Left ventricle myocardium inferior (tissue), 1 donor: ENCODE measurements at places on chromosomes 6 and 20.

DNA sequence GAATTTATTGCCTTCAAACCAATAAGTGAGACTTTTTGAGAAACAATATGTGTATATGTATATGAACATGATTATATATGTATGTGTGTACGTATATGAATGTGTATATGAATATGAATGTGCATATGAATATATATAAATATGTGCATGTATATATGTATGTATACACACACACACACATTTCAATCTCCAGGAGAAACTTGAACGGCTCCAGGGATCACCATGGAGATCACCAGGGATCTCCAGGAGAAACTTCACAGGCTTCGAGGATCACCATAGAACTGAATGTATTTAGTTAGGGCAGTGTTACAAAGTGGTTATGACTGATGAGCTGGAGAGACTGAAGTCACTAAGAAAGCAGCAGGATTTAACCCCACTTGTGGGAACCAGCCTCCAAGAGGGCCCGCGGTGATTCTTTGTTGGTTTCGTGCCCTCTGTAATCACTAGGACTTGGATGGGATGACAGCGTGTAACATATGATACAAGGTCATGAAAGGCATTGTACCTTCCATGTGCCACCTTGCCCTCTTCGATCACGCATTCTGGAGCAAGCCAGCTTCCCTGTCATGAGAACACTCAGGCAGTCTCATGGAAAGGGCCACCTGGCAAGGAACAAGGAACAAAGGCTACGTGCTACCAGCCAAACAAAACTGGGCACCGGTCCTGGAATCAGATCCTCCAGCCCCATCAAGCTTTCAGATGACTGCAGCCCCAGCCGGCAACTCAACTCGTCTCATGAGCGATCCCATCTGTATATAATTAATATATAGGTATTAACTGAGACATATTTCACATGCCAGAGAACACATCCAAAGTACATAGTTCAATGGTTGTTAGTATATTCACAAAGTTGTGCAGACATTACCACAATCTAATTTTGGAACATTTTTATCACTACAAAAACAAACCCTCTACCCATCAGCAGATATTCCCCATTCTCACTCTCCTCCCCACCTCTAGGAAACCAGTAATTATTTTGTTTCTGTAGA is 8.6 kb downstream of the FAM50B start:
- no peak overlapping the region for H3K4me3 ChIP-seq
- no peak for DNase-seq
- no peaks in the 10 kb centered on the region for H3K4me1 ChIP-seq
- no peaks in the 10 kb centered on the region for H3K27me3 ChIP-seq

DNA sequence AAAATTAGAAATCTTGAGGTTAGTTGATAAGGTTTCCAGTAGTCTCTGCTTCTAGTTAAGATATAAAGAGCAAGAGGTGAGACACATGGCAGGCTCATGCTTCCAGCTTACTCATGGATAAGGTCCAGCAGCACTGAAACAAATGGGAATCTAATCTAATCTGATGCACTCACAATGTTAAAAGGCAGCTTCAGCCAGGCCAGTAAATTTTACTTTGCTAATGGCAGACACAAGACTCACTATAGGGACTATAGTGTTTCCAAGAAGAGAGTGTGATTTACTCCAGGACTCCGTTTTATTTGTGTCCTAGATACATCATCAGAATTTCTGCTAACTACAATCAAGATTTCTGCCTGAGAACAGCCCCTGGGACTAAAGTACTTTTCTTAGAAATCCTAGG is 324.8 kb downstream of the SMOC2 start:
- H3K4me3 ChIP-seq = no peak overlapping the region
- no peaks in the 10 kb centered on the region for H3K36me3 ChIP-seq
- no peak overlapping the region for H3K27ac ChIP-seq

DNA sequence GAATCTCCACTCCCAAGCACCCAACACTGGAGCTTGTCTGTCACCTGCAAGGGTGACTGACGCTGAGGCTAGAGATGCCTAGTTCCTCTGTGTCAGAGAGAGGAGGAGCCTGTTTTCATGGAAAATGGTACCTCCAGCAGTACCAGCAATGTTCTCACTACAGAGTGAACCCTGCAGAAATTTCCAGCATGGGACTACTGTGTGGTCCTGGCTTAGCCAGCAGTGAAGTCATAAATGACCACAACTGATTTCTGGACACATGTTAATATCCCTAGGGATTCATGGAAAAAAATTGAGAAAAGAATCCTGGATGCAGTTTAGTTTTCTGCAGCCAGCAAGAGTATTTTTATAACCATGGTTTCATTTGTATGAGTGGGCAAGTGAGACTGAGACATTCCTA is 468.1 kb downstream of the CD83 start:
- no peaks in the 10 kb centered on the region for H3K36me3 ChIP-seq
- no peak for DNase-seq
- no peak overlapping the region for H3K4me3 ChIP-seq
- H3K27ac ChIP-seq = no peak overlapping the region
- no peaks in the 10 kb centered on the region for H3K27me3 ChIP-seq

- no peaks in the 10 kb centered on the region for H3K36me3 ChIP-seq
- H3K27ac ChIP-seq = no peak overlapping the region
- no peak overlapping the region for H3K4me3 ChIP-seq
- DNase-seq = no peak
These were observed 13.7 kb upstream of the CST8 start for GRCh38 chr20:23477223-23477622.

DNA sequence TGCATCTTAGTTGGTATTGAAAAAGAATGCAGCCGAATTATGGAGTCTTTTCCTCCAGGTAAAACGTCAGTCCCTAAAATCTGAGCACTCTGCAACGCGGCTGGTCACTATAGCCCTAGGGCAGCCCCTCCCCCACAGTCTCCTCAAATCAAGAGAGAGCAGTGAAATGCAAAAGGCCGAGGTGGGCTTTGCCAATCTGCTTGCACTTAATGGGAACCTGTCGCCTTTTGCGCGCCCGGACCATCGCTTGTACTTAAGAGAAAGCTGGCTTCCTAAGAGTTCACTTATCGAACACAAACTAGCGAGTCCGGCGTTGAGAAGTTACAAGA is 447 bp downstream of the MCM3 start:
- peak overlapping the region; percentile 77 for H3K27ac ChIP-seq
- peaks cover 22% of the 10 kb centered on the region for H3K4me1 ChIP-seq
- no peaks in the 10 kb centered on the region for H3K27me3 ChIP-seq
- DNase-seq = peak; percentile 29
- peak overlapping the region; percentile 92 for H3K4me3 ChIP-seq
- peaks cover 38% of the 10 kb centered on the region for H3K36me3 ChIP-seq

- no peak for DNase-seq
- no peak overlapping the region for H3K4me3 ChIP-seq
- peaks cover 63% of the 10 kb centered on the region for H3K27me3 ChIP-seq
- no peaks in the 10 kb centered on the region for H3K4me1 ChIP-seq
- H3K36me3 ChIP-seq = no peaks in the 10 kb centered on the region
- H3K27ac ChIP-seq = no peak overlapping the region
These were observed 138.9 kb upstream of the RALGAPA2 start for GRCh38 chr20:20851385-20851784.

DNA sequence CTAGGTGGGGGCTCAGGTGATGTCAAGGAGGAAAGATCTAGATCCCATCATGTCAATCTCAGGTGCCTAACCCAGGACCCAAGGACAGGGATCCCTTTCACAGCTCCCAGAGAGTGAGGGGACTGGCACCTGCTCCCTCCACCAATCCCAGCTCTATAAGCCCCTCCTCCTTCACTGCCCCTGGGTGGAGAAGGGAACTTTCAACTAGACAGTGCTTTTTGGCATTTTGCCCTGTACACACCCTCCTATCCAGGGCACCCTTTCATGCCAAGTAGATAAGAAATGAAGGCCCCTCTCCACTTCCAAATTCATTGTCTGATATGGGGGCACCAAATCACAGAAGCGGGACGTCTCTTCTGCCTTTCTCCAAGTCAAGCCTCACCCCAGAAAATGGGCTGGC is 61.6 kb downstream of the MDGA1 start:
- no peaks in the 10 kb centered on the region for H3K27me3 ChIP-seq
- no peaks in the 10 kb centered on the region for H3K36me3 ChIP-seq
- DNase-seq = no peak
- no peaks in the 10 kb centered on the region for H3K4me1 ChIP-seq
- no peak overlapping the region for H3K4me3 ChIP-seq

DNA sequence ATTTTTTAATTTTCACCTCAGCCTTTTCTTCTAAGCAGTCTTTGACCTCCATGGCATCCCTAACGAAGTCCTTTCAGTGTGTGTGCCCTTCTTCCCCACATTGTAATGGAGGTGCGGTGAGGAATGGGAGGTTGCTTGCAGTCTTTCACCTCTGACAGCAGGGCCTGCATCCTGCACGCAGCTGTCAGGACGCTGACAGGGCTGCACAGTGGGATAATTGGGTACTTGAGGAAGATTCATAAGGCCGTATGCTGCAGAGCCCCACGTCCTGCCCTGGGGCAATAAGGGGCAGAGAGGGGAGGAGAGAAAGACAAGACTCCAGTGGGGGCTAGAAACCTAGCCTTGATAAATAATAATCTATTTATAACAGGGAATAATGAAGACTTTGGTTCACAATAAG is 184.7 kb downstream of the SAMD5 start:
- H3K4me3 ChIP-seq = no peak overlapping the region
- DNase-seq = no peak
- H3K27me3 ChIP-seq = no peaks in the 10 kb centered on the region
- H3K4me1 ChIP-seq = no peaks in the 10 kb centered on the region
- H3K27ac ChIP-seq = no peak overlapping the region
- no peaks in the 10 kb centered on the region for H3K36me3 ChIP-seq

GRCh38 chr6:146028851-146029572 is at the start of gene GRM1:
TSS of gene GRM1 (plus strand) at chr6:146029062. CDS start at chr6:146029518, 456 bp downstream.
- peaks cover 5% of the 10 kb centered on the region for H3K4me1 ChIP-seq
- H3K27ac ChIP-seq = no peak within 1 kb of the TSS
- no peak for DNase-seq
- H3K27me3 ChIP-seq = peaks cover 78% of the 10 kb centered on the region

GRCh38 chr6:76866091-76866915 is 597.0 kb downstream of the HTR1B start:
- H3K4me3 ChIP-seq = no peak overlapping the region
- no peak for DNase-seq
- H3K27ac ChIP-seq = no peak overlapping the region

GRCh38 chr6:79708095-79708791 is 77.1 kb downstream of the SH3BGRL2 start:
- no peak overlapping the region for H3K4me3 ChIP-seq
- H3K27me3 ChIP-seq = no peaks in the 10 kb centered on the region
- DNase-seq = no peak
- H3K27ac ChIP-seq = no peak overlapping the region
- no peaks in the 10 kb centered on the region for H3K36me3 ChIP-seq

DNA sequence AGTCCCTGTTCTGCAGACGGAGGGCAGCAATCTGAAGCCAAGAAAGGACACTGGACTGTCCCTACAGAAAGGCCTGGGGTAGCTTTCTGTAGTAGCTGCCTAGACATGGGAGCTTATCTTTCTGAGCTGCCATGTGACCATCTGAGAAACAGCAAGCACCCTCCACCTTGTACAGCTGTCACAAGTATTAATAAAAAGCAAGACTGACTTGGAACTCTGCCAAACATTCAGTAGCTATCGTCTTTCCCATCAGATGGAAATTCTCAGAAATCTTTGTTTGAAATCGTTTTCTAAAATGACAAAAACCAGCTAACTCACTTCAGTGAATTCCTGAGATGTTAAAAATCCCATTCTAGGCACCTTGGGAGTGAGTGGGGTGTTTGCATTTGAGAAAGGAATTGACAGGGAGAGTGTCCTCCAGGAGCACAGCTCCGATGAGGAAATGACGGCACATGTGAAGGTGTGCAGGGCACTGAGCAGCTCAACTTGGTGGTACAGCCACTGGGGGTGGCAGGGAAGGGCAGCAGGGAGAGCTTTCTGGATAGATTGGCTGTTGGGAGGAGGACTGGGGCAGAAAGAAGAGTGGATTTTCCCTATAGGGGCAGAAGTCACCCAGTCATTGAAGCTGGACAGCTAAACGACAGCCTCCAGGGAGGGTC is 24.5 kb downstream of the ACSS1 start:
- peaks cover 87% of the 10 kb centered on the region for H3K4me1 ChIP-seq
- H3K27ac ChIP-seq = peak overlapping the region; percentile 98
- peaks cover 23% of the 10 kb centered on the region for H3K36me3 ChIP-seq
- H3K27me3 ChIP-seq = no peaks in the 10 kb centered on the region
- DNase-seq = no peak

GRCh38 chr6:40877362-40877761 is 161.7 kb downstream of the UNC5CL start:
- no peak overlapping the region for H3K4me3 ChIP-seq
- H3K4me1 ChIP-seq = no peaks in the 10 kb centered on the region
- no peaks in the 10 kb centered on the region for H3K36me3 ChIP-seq
- no peak for DNase-seq

- no peak for DNase-seq
- H3K27me3 ChIP-seq = peaks cover 11% of the 10 kb centered on the region
- no peak overlapping the region for H3K4me3 ChIP-seq
These were observed 343.2 kb upstream of the RNF24 start for GRCh38 chr20:4358552-4358951.

GRCh38 chr6:157760589-157761330 is 62.3 kb upstream of the SNX9 start:
- no peak overlapping the region for H3K4me3 ChIP-seq
- H3K27ac ChIP-seq = no peak overlapping the region
- H3K36me3 ChIP-seq = no peaks in the 10 kb centered on the region
- H3K27me3 ChIP-seq = no peaks in the 10 kb centered on the region
- DNase-seq = no peak
- peaks cover 62% of the 10 kb centered on the region for H3K4me1 ChIP-seq

GRCh38 chr6:157860505-157860991 is 37.5 kb downstream of the SNX9 start:
- H3K4me3 ChIP-seq = no peak overlapping the region
- no peak overlapping the region for H3K27ac ChIP-seq
- no peak for DNase-seq
- peaks cover 61% of the 10 kb centered on the region for H3K4me1 ChIP-seq

GRCh38 chr20:36604952-36605398 is 604 bp upstream of the RAB5IF start:
- H3K4me1 ChIP-seq = peaks cover 35% of the 10 kb centered on the region
- DNase-seq = peak; percentile 19
- H3K27me3 ChIP-seq = no peaks in the 10 kb centered on the region
- peak overlapping the region; percentile 84 for H3K4me3 ChIP-seq
